ENCODE measurements at places on chromosomes 12 and 14. TPM values are rescaled to one million over a fixed set of nuclear protein-coding genes. Genes with fewer than 3 reads are reported as not detected.

Gene CELA1
- total RNA-seq: not detected

Gene SYNJ2BP
- total RNA-seq: 8.4 TPM

Gene PHLDA1
- 49.5 TPM for total RNA-seq

Gene PRIMA1
- 0.07 TPM for total RNA-seq

Gene GPRC5D
- total RNA-seq: not detected

Gene EPS8
- 12.7 TPM for total RNA-seq

Gene LRRC43
- total RNA-seq: not detected

Gene GALNT9
- not detected for total RNA-seq

Data from airway epithelial cell (primary cell).